Activated naive CD4-positive, alpha-beta T cell treated with anti-CD3 and anti-CD28 coated beads, Interleukin-2, amount 50 U/mL, for 72 hours (primary cell): ENCODE measurements at places on chromosomes 3 and 15.
A peak's percentile ranks its signal among the peaks of the same experiment; 100 is the strongest.

DNA sequence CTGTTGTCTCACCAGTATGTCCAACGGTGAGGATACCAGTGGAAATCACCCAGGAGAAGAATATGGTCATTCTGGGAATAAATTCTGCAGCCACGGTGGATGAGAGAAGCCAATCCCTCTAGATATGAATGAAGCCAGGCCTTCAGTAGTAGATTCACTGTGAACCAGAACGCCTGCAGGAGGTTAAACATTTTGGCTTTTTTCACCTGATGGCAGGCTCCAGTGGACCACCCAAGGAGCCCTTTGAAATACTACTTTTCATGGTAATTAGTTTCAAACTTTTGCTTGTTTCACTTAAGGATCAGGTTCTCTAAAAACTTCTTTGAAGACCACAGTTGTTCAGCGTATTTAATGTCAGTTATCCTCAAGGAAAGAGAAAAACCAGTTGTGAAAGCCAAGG is 353.4 kb downstream of the RORA start:
- no peak for DNase-seq

GRCh38 chr3:30293621-30294240 is 312.7 kb upstream of the TGFBR2 start:
- DNase-seq = no peak

GRCh38 chr3:28615071-28615470 is 266.4 kb upstream of the AZI2 start:
- no peak for DNase-seq

DNA sequence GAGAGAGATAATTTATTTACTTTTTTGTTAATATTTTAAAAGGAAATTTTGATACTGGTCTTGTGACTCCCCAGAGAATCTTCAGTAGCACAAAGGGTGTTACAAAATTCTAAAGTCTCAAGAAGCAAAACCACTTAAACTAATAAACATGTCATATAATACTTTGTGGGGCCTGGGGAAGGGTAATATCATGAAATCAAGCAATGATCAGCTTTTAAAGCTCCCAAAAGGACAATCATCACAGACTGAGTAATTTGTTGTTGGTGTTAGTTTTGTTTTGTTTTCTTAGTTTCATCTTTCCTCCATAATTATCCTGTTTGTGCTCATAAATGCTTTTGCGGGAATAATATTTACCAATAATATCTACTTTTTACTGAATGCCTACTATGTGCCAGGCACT is 55.0 kb downstream of the TMEM212 start:
- no peak for DNase-seq

- no peak for DNase-seq
Observed at GRCh38 chr3:61226166-61226686, 25.0 kb downstream of the FHIT start.

DNA sequence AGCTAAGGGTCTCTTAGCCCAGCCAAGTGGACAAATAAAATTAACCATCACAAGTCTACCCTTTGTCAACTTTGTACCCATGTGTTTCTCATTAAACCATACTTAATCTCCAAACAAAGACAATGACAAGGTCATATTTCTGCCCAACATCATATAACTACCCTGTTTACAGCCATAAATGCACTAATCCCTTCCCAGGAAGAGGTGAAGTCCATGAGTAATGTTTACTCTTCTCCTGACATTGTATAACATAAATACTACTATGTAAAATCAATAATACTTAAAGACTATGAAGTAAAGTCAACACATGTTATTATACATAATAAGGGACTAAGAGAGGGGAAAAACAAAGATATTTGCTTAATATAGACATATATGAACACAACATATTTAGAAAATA is 38.5 kb upstream of the FAN1 start:
- no peak for DNase-seq

DNA sequence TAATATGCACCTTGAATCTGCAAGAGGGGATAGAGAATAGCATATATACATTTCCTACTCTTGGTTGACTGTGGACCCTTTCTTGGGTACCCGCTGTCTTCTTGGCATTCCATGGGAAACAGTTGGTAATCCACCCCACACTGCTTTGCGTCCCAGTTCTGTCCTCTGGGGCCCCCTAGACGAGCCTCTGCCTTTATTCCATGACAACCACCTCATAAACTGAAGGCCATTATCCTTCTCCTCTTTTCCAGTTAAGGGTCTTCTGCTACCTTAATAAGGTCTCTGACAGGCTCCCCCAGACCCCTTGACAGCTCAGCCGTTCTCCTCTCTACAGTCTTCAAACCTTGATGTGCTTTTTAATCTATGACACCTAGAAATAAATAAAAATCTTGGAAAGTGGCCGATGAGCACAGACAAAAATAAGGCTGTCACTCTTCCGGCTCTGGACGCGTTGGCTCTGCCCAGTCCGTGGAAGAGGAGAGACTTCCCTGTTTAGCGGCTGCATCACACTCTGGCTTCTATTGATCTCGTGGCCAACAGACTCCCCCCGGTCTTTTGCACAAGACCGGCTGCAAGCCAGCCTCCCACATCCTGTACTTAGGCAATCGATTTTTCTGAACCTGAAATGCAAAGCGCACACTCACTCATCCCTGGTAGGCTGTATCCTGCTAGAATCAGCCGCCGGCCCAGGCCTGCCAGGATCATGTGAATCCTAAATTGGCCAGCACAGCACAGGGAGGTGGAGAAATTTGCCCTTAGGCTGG is 251.0 kb upstream of the TLE3 start:
- no peak for DNase-seq

- DNase-seq = no peak
Observed at GRCh38 chr15:87689716-87690115, 566.8 kb downstream of the NTRK3 start.

GRCh38 chr3:14685179-14685578 is 10.2 kb downstream of the C3orf20 start:
- DNase-seq = no peak

- DNase-seq = no peak
Observed at GRCh38 chr3:14156201-14156600, 22.2 kb downstream of the XPC start.

GRCh38 chr15:34657469-34658127 is 74.1 kb upstream of the GOLGA8B start:
- no peak for DNase-seq

DNA sequence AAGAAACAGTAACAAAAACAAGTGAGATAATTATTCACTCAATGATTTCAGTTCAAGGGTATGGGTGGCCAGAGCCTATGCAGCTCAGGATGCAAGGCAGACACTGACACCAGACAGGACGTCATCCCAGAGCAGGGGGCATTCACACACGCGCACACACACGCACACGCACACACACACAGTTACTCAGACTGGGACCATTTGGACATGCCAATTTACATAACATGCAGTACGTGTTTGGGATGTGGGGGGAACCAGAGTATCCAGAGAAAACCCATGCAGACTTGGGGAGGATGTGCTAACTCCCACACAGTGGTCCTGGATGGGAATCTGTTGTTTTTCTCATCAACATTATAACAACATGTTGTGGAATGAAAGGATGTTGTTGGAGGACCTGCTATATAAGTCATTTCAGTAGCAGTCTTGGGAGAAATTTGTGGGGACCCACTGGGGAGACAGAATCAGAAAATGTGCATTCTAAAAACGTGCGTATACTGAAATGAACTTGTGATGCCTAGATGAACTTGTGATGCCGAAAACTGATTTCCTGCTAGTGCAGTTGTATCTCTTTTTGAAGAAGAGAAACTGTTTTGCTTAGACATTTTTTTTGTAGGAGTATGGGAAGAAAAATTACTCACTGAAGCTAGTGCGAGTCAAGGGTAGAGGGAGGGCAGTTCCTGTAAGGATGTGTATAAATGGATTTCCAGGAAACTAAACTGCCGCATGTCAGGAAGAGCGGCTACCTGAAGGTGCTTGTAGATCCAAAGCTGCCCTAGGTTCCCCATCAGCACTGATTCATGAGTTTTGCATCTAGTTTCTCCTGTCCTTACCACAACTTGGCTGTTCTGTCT is 25.2 kb downstream of the CD200 start:
- peak; percentile 34 for DNase-seq

- DNase-seq = peak; percentile 40
Observed at GRCh38 chr3:58034738-58035523, 26.7 kb downstream of the FLNB start.

DNA sequence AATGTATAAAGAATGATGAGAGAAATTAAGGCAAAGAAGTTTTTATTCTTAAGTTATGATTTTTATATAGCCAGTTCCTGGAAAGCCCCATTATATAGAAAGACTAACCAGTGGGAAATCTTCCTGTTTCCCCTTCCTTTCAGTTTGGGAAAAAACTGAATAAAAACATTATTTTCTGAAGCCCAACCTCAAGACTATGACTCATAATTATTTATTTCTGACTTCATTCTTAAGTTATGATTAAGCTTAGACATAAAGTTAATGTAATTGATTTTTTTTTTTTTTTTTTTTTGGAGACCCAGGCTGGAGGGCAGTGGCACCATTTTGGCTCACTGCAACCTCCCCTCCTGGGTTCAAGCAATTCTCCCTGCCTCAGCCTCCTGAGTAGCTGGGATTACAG is 55.8 kb downstream of the TRPC1 start:
- no peak for DNase-seq

DNA sequence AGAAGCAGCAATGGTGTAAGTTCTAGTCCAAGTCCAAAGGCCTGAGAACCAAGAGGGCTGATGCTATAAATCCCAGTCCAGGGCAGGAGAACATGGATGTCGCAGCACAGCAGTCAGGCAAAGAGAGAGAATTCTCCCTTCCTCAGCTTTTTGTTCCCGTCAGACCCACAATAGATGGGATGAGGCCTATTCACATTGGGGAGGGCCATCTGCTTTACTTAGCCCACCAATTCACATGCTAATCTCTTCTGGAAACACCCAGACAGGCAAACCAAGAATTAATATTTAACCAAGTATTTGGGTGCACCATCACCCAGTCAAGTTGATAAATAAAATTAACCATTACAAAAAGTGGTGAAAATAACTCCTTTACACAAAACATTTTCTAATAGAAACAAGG is 511.7 kb upstream of the UBE2E2 start:
- no peak for DNase-seq

GRCh38 chr15:49024840-49025239 is 21.4 kb downstream of the SECISBP2L start:
- no peak for DNase-seq

DNA sequence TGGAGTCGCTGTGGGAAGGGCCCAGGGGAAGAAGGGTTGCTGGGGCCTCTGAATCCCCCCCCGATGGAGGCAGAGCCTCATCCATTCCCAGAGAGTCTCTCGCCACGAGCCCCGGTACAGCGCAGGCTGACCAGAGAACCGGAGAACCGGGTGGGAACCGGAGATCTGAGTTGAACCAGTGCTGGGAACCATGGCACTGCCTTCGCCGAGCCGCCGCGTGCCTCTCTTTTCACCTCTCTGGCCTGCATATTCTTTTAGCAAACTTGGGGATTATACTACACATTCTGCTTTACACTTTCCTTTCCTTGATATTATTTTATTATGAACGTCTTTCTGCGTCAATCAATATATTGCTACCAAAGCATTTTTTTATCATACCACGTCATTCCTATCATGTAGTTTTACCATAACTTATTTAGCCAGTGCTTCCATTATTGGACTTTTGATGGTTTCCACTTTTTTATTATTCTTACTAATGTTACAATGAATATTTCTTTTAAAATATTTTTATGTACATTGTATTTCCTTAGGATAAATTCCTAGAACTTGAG is 7.2 kb downstream of the NRROS start:
- no peak for DNase-seq

GRCh38 chr15:88255087-88255483 is 1.5 kb downstream of the NTRK3 start:
- no peak for DNase-seq

GRCh38 chr3:104832530-104832929 is 534.2 kb upstream of the ALCAM start:
- no peak for DNase-seq

DNA sequence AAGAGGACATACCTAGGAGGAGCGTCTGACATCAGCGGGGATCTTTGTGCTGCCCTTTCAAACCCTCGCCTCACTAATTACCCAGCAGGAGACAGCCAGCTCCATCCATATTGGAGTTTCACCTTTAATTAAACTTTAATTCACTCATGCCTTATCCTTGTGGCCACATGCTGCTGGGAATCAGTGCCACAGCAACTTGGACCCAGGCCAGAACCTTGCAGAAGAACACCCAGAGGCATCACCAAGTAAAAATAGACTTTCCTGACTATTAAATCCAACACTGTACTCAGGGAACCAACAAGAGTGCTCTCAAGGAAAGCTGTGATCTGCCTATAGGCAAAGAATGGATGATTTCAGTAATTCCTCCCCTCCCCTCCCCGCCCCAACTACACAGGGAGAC is 23.9 kb downstream of the EIF1B start:
- DNase-seq = no peak

GRCh38 chr3:30894521-30895251 is at the start of gene GADL1:
Gene GADL1, minus strand, starts transcription at chr3:30894661. Its CDS starts 47 bp downstream, at chr3:30894614.
- no peak for DNase-seq

DNA sequence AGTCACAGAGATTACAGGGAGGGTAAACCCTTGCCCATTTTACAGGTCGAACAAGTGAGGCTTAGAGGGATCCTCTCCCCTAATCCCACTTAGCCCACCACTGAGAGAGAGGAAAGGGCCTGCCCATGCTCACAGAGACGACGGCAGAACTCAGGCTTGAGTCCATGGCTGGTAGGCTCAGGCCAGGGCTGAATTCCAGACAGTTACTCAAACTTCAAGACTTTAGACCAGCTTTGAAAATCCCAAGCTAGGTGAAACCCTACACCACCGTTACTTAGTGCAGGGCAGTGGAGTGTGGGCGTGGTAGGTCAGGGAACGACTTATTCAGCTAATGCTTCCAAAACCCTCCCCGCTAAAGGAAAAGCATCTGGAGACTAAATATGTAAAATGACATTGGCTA is 16.4 kb downstream of the GRIP2 start:
- DNase-seq = no peak

- peak; percentile 54 for DNase-seq
Observed at GRCh38 chr3:184314700-184315542, 515 bp downstream of the EIF4G1 start.

- no peak for DNase-seq
Observed at GRCh38 chr15:38398134-38398533, 55.8 kb upstream of the FAM98B start.

DNA sequence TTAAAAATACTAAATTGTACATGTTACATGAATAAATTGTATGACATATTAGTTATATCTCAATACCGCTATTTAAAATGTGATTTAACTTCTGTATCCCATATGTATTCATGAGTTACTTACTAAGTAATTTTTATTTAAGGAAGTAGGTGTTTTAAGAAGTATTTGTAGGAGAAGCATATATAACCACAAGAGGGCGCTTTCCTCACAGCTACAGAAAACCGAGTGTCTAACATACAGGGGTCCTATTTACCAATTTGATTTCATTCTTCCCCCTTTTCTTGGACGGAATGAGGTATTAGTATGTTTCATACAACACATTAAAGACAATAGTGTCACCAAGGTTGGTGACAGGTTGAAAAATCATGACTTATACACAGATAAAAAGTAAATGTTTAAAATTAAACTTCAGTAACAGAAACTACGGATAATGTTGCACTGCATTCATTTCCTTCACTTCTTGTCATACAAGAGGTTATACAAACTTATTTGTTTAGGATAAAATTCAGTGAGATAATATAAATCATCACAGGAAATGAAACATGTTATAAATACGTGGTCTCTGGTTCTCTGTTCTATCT is 253.6 kb downstream of the MAGI1 start:
- no peak for DNase-seq

- DNase-seq = no peak
Observed at GRCh38 chr3:107307205-107307604, 70.0 kb upstream of the CCDC54 start.
